ENCODE measurements at places on chromosomes 3 and 15.

- DNase-seq: no peak
Observed at GRCh38 chr3:74722211-74722610, 107.8 kb upstream of the CNTN3 start.

GRCh38 chr3:160773722-160774121 is 17.7 kb downstream of the PPM1L start:
- DNase-seq: no peak

DNA sequence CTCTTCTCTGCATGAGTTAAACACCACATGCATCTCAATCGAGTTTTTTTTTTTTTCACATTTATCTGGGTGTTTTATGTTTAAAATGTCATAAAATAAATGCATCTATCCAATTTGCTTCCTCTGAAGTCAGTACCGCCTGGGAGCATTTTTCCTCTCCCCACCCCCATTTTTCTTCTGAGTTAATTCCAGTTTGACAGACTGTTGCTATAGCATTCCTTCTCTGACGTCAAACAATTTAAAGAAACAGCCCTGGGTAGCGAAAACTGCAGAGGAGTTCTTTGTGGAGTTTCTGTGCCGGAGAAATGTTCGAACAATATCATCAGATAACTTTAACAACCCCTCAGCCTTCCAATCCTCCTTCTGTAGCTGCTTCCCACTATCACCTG is 900 bp upstream of the GNB4 start:
- no peak for DNase-seq

GRCh38 chr3:190558796-190559195 is 44.9 kb downstream of the IL1RAP start:
- no peak for DNase-seq

- DNase-seq: no peak
Observed at GRCh38 chr3:193230610-193231009, 10.4 kb upstream of the PLAAT1 start.

GRCh38 chr3:157128771-157129681 is 30.9 kb downstream of the CCNL1 start:
- DNase-seq: peak; percentile 26

DNA sequence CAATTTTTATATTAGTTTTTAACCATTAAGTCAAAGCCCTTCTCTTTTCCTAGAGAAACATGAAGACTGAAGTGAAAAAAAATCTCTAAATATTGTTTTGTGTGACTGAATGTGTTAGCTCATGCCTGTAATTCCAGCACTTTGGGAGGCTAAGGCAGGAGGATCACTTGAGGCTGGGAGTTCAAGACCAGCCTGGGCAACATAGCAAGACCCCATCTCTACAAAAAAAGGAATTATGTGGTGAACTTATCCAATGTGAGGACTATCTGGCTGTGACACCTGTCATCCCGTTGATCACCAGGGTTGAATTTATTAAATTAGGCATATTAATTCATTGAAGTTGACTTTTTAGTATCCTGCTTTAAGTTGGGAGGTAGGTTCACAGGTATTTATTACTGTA is 13.0 kb downstream of the SMC4 start:
- DNase-seq: no peak

GRCh38 chr15:74252721-74253120 is 16.6 kb downstream of the CCDC33 start:
- DNase-seq: no peak

DNA sequence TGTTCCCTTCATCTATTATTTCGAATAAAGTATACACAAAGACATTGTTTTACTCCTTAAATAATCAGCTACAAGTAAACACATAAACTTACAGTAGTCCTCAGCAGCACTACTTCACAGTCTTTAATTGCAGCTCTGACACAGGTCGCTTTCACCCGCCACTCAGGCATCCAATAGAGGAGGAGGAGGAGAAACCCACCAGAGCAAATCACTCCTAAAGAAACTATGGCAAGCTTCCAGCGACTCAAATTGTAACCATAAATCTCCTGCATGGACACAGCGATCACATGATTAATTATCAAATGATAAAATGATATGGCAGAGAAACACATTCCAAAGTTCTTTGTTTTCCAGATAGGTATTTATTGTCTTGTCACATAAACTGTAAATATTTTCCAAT is 26.2 kb downstream of the ATP13A3 start:
- DNase-seq: no peak

GRCh38 chr3:150306906-150307305 is 101.2 kb upstream of the TSC22D2 start:
- DNase-seq: no peak

Data from naive thymus-derived CD8-positive, alpha-beta T cell (primary cell).